ENCODE measurements at places on chromosomes 3 and 15.

DNA sequence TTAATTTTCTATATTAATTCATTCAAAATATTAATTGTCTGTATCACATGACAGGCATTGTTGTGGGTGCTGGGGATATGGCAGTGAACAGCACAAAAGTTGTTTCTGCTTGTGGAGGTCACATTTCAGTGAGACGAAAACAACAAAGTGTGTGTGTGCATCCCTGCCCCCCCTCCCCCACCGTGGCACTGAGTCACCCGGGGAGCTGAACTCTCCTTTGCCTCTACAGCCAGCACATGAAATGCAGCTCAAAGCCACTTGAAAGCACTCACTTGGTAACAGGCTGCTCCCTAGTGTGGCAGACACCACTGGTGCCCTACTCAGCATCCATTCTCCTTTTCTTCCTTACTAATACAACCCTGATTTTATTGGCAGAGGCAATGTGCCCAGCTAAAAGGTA, 16.9 kb upstream of the SCAMP5 start:
- no peak for DNase-seq

DNA sequence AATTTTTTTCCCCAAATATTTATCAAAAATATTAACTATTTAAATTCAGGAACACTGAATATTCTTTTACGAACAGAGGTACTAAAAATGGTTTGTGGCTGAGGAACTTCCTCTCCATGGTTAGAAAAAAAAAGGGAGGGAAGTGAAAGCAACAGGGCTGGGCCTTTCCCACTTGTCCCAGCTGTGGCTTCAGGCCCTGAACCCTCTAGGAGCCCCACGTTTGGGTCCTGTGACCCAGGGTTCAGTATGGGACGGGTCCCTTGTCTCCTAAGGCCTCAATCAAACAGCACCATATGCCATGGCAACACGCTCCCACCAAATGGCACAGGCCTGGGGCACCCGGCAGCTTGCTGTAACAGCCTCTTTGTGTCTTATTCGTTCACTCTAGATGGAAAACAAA, 32.4 kb downstream of the POC1A start:
- DNase-seq = no peak

DNA sequence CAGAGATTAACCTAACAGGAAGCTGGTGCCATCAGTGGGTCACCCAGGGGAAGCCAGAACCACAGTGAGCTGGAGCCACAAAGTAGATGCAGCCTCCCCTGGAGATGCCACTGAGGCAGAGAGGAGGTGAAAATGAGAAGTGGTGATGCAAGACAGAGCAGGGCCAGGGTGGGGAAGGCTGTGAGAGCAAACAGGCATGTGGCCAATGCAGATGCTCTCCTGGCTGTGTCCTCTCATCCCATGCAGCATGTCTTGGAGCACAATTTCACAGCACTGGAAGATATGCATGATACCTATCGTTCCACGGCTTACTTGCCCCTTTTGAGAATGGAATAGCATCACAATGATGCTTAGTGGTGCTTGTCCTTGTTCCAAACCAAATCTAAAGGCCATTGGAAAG, 126.3 kb downstream of the ABHD5 start:
- no peak for DNase-seq

DNA sequence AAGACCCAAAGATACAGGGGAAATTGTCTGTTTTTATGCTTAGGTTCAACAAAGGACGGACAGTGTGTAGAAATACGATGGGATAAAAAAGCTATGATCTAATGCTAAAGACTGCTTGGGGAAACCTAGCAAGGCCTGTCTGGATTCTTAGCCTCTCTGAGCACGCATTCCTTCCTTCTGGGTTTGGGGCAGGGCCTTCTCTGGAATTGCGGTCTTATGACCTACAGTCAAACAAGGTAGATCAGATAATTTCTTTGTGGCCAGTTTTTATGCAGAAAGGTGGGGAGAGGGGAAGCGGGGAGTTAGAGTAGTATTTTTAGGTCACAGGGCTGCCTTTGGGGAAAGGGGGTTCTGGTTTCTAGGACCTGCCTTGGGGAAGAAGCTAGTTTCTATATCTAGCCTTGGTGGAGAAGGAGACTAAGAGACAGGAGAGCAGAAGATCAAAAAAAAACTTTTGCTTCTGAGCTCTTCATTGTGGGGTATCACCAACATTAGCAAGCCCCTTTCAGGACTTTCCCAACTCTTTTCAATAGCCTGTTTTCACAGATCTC, 39.1 kb upstream of the LIPC start:
- no peak for DNase-seq

DNA sequence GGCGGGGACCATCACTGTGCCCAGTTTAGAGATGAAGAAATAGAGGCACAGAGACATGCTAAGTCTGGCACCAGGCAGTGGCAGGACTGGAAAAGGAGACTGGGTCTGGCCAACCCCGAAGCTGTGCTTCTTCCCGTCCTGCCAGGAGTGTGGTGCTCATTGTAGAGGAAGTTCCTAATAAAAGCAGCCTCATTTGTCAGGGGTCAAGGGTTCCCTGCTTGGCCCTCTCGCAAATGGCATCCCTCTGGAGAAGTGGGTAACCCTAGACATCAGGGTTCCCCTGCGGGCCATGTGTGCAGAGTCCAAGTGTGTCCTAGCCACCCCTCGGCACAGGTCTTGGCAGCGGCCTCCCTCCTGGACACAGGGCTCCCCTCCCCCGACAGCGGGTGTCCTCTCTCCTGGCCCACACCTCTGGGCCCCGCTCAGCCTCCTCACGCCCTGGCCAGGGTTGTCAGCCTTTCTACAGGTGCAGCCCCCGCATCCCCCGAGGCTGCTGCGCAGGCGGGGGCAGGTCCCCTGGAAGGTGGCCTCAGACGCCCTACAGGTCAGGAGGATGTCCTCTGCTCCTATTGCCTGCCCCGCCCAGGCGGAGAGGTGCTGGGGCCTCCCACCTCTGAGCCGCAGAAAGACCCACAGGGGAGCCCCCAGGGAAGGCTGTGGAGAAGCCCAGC, 61.8 kb upstream of the PRR20G start:
- DNase-seq = no peak

DNA sequence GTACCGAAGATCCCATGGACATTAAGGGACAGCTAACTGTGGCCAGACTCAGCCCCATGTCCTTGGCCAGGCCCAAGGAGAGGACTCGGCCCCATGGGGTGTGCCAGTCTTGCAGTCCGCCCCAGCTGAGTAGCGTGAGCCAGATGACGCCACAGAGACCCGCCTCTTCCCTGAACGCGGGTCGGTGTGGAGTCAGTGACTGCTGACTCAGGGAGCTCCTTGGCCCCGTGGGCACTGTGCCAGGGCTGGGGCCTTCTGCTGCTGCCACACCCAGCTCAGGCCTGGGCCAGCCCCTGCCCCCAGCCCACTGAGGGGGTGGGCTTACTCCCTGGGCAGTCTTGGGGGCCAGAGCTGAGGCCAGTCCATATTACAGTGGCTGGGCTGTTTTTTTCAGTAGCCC, 52.8 kb downstream of the PLXNA1 start:
- DNase-seq = peak; percentile 47

- DNase-seq = no peak
Measured at GRCh38 chr15:81323559-81323943, 390 bp downstream of the STARD5 start.

DNA sequence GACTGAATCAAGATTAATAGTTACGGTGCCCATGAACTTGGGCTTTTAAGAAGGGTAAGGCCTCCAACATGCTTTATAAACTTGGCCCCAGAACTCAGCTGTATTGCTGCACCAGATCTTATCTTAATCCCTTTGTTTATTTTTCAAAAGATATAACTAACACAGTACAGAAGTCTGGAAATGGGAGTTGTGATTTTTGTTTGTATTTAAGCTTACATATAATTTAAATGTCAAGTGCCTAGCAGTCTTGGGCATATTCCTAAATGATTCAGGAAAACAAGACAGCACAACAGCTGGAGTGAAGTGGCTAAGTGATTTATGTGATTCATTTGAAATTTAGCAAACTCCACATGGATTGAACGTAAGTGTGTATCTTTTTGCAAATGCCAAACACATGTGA, 56.2 kb downstream of the NBEAL2 start:
- DNase-seq = no peak

DNA sequence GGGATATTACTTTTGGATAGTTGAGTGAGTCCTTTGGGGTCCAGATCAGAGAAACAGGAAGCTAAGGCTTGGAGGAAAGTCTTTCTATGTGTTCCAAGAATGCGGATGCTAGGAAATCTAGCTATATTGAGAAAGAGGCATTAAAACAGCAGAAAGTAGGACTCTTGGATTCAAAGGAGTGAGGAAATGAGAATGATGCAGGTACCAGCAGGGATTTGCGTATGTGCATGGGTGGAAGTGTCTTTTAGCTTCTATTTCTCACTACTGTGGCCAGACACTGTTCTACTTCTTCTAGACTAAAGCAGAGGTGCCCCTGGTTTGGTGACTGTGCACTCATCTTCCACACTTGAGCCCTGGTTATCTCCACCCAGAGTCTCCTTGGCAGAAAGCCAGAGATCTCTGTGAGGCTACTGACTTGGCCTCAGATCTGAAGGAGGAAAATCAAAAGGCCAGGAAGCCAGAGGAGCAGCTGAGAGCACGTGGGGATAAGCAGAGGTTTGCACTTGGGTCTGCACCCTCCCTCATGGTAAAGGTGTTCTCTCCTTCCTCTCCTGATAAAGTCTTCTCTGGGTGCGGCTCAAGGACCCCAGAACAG, 44.3 kb downstream of the ATP2B2 start:
- DNase-seq = no peak
